ENCODE measurements at places on chromosomes 3 and 15.

GRCh38 chr3:178849199-178849910, 222.3 kb downstream of the ZMAT3 start:
- no peak for DNase-seq

DNA sequence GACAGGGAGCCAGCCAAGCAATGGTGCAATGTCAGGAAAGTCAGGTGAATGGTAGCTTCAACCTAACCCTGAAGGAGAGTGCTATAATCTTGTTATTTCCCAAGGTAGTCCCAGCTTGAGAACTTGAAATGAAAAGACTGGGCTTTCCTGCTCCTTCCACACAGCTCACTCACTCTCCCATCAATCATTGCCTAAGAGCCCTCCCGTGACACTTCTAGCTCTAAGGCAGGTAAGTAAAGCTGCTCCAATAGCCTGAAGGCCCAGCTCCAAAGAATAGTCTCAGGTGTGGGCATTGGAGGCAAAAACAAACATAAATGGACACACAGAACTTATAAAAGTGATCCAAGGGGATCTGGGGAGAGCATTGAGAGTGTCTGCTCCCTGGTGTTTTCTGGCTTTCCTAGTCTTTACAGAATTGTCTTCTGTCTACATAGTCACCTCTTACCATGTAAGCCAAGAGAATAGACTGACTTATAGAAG, 63.1 kb upstream of the TBC1D5 start:
- DNase-seq = no peak

GRCh38 chr15:77546050-77546501, 86.6 kb downstream of the LINGO1 start:
- no peak for DNase-seq

GRCh38 chr3:193240436-193240849, 579 bp upstream of the PLAAT1 start:
- DNase-seq = no peak

DNA sequence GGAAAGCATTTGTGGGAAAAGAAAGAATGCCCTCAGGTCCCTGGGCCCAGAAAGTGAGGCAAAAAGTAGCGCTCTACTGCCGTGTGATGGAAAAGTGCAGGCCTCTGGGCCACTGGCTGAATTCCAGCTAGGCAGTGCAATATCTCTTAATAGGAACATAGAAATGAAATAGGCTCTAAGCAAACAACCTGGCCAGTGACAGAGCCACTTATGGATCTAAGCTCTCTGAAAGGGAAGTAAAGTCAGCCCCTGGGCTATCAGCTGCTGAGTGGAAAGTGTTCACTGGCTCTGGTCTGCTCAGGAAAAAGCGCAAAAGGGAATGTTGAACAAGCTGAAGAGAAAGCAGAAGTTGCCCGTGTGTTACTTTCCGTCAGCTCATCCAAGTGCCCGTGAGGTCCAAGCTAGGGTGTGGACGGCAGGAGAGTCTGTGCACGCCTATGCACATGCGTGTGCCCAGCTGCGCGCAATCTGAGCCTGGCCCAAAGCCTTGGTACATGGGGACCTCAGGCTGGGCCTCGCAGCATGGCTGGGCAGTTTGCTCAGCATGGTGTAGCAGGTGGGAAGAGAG, 74.0 kb upstream of the RAD18 start:
- DNase-seq = no peak

DNA sequence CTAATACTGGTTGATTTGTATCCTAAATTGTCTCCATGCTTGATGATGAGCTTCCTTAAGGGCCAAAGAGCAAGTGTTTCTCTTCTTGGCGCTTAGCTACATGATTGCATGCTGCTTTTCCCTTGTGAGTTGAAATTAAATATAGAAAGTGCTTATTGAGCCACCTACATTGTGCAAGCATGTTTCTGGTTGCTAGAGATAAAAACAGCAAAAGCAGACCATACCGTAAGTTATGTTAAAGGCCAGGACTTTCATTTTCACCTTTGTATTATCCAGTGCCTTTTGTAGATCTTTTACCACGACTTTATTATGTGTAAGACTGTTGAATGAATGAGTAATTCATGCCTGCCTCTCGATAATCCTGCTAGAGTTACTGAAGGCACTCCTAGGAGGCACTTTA, 41.9 kb upstream of the CCNB2 start:
- DNase-seq = no peak

All from activated CD4-positive, alpha-beta memory T cell treated with anti-CD3 and anti-CD28 coated beads, Interleukin-2, amount 10 ng/mL, durations not matched to agents 7 days and 5 days (primary cell).